ENCODE measurements at places on chromosomes 16 and 17.

DNA sequence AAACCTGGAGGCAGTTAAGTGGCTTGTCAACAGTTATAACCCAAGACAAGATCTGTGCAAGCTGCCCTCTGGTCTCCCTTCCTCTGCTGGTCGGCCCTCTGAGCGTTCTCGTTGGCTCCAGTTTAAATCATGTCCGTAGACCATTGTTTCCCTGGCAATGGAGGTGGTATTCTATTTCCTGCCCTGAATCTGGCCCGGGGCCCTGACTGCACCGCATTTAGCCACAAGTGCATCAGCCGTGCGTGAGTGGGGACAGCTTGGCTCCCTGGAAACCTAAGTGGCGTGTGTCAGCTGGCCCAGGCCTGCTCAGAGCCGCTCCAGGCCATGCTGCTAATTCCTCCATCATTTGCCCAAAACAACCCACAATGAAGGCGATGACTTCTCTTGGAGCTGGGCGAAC, 15.0 kb upstream of the MYLK3 start:
- DNase-seq: no peak

GRCh38 chr17:5941258-5941657, 128.9 kb upstream of the WSCD1 start:
- no peak for DNase-seq

GRCh38 chr16:9308356-9308801, 216.9 kb downstream of the HAPSTR1 start:
- no peak for DNase-seq

GRCh38 chr16:87126403-87127025, 190.7 kb downstream of the C16orf95 start:
- no peak for DNase-seq

GRCh38 chr17:29595943-29596774, 3.2 kb downstream of the ANKRD13B start:
- DNase-seq: no peak

GRCh38 chr17:15446036-15446435, 21.4 kb downstream of the CDRT4 start:
- DNase-seq: no peak

- DNase-seq: no peak
Observed at GRCh38 chr17:30310562-30310961, 18.8 kb upstream of the BLMH start.

- DNase-seq: no peak
Observed at GRCh38 chr16:46787909-46788308, 39.8 kb upstream of the MYLK3 start.

DNA sequence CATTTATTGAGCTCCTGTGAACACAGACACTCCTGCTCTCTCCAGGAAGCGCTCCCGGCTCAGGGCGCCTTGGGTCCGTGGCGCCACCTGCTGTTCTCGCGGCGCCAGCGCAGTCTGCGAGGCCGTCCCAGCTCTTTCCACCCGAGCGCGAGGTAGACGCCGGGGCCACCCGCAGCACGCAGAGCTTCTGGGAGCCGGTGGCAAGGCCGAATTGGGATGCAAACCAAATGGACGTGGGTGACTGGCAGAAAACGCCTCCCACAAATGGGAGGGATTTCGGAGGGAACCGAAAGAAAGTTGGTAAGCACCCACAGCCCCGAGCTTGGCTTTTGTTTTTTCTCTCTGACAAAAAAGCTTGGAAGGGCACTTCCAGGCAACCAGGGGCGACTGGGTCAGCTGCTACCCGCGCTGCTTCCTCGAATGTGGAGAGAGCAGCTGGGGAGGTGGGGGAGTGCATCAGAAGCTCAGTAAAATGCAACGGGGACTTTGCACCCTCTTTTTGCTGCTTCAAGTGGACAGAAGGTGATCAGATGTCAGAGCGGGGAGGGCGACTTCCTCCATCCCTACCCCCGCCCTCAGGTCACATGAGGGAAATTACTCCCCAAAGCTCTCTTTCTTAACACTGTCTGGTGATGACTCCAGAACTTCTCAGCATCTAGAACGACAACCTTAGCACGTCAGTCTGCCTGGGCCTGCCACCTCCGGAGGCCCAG, 13.5 kb upstream of the N4BP1 start:
- peak; percentile 86 for DNase-seq

DNA sequence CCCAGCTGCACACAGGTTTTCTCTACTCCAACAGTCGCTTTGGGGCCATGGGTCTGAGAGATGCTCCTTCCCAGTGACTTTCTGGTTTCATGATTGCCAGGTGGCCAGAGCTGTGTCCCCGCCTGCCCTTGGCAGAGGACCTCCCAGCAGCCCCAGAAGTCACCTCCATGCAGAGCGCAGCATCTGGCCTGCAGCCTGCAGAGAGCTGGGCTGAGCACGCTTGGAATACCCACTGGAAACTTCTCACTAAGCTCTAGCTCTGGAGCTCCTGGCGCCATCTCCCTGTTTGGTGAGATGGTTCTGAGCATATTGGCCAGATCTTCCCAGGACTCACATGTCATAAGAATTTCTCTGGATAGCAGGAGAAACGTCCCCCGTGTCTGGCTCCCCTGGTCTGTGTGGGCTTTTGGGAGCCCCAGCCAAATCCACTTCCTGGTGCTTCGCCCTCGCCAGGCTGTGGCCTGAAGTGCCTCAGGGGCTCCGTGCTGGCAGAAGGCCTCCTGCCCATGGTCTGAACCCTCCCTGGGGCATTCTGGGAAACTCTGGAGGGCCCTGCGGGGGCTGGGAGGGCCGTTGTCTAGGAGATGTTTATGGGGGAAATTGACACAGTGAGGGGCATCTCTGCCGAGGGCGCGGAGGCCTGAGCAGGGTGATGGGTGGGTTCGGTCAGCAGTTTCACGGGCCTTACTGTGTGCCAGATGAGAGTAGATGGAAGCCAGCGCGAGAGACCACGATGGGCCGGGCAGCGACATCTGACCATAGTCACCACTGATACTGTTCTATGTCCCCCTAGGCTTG, 73.2 kb upstream of the CIBAR2 start:
- no peak for DNase-seq

DNA sequence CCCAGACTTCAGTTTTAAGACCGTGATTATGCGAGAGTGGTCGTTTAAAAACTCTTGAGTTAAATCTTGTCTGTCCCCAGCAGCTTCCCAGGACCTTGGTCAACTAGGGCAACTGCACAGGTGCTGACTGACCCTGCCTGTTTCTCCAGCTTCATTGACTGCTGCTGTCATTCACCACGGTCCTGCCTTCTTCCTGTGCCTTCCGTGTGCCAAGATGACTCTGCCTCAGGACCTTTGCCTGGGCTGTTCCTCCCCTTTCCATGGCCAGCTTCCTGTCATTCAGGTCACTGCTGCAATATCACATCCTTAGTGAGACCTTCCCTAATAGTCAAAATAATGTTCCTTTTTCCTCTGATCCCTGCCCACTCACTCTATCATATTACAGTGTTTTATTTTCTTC, 3.9 kb downstream of the KIAA0513 start:
- no peak for DNase-seq

- DNase-seq: peak; percentile 76
Observed at GRCh38 chr16:2715519-2715918, 4.5 kb downstream of the PRSS27 start.

DNA sequence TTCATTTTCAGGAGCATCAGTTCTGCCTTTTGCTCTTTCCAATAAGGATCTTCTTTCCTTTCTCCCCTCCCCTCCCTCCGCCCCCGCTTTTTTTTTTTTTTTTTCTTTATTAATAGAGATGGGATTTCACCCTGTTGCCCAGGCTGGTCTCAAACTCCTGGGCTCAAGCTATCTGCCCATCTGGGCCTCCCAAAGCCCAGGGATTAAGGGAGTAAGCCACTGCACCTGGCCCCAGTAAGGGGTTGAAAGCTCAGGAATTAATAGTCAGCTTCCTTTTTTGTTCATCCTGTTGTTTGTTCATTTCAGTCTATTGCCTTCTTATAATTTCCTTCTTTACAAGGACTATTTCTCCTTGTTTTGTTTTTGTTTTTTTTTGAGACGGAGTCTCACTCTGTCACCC, 7.9 kb upstream of the C17orf58 start:
- DNase-seq: no peak

GRCh38 chr17:66807182-66807581, 27.7 kb upstream of the CACNG5 start:
- DNase-seq: no peak

All from activated CD4-positive, alpha-beta T cell treated with anti-CD3 and anti-CD28 coated beads, Interleukin-2, amount 50 U/mL, for 48 hours (primary cell).